ENCODE measurements at places on chromosomes 16 and 17.

GRCh38 chr17:20938988-20939615, 103.7 kb downstream of the USP22 start:
- DNase-seq = no peak

DNA sequence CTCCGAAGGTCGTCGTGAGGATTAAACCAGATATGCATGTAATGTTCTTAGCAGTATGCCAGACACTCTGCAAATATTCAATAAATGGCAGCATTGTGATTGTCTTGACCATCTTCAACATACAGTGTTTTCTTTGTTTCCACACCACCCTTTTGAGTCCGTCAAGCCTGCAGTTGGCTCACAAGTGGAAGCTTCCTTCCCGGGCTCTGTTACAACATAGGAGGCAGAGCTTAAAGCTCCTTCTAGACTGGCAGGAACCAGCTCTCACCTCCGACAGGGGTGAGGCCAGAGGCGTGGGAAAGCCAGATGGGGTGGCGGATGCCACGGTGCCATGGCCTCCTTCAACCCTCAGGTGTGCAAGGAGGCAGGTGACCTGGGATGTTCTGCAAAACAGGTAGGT, 138.3 kb downstream of the FOXL1 start:
- DNase-seq = no peak

GRCh38 chr17:36600936-36601302, 464 bp upstream of the MRM1 start:
- peak; percentile 76 for DNase-seq

- no peak for DNase-seq
These were observed 50.8 kb upstream of the MAF start for GRCh38 chr16:79651363-79651762.

DNA sequence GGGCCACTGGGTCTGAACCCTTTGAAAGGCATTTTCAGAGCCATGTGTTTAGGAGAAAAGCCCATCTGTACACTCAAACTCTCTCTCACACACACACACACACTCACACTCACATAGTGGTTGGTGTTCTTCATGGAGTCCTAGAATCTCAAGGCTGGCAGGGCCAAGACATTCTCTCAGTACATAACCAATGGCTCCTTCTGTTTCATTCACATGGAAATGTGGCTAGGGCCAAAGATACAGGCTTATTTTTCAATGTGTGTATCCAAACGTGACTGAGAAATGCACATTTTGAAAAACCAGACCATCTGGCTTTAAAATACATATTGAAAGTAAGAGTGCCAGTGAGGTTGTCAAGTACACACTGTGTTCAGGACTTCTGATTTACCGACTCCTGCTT, 59.0 kb upstream of the SALL1 start:
- DNase-seq = no peak

DNA sequence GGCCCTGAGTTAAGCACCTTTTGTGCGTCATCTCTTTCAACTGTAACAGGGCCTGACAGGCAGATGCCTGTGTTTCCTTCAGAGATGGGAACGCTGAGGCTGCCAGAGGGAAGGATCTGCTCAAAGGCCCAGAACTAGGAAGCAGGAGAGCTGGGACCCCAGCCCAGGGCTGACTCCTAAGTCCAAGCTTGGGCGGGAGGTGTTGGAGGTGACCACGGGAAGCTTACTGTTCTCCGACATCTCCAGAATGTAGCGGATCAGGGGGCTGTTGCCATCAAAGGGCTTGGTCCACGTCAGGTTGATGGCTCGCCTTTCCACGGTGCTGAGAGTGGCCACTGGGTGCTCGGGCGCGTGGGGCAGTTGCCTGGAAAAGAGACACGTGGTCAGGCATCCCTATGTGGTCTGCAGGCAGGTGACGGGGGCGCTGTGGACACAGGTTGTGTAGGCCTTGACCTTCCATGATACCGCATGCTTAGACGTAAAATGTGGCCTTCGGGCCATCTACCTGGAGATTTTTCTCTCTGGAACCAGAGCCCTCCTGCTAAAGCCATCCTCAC, 111.4 kb upstream of the CDC42EP4 start:
- no peak for DNase-seq

- no peak for DNase-seq
These were observed 4.5 kb upstream of the IRX3 start for GRCh38 chr16:54290833-54291655.

DNA sequence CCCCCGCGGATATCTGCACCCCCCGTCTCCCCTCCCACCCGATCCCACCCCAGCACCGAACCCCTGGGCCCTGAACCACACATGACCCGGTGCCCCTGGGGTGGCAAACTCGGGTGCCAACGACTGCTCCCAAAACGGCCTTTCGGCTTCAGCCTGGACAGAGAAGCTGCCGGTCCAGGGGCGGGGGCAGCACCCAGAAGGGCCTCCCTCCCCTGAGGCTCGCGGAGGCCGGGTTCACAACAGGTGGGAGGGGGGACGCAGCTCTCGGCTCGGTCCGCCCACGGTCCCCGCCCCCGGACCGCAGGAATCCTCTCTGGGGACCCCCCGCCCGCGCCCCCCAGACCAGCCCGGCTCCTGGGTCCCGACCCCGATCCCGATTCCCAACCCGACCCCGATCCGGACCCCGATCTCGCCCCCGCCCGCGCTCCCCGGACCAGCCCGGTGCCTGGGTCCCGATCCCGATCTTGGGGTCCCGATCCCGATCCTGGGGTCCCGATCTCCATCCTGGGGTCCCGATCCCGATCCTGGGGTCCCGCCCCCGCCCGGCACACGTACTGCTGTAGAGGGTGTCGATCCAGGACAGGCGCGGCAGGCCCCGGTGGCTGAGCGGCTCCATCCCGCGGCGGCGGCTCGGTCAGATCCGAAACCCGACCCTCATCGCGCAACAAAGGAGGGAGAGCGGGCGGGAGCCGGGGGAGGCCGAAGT, 516 bp downstream of the ABR start:
- DNase-seq = no peak

DNA sequence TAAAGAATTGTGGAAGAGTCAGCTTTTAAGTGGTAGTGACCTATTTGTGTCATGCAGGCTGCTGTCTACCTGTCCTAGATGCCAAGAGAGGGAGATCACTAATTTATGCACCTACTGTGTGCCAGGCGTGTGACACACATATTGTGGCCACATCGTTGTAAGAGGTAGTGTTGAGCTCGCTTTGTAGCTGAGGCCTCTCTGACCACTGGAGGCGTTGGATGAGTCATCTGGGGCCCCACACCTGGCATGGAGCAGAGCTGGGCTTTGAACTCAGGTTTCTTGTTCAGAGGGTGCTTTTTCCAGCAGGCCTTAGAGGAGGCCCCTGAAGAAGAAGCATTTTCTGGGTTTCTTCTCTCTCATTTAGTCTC, 52.3 kb upstream of the LGALS9 start:
- peak; percentile 71 for DNase-seq

DNA sequence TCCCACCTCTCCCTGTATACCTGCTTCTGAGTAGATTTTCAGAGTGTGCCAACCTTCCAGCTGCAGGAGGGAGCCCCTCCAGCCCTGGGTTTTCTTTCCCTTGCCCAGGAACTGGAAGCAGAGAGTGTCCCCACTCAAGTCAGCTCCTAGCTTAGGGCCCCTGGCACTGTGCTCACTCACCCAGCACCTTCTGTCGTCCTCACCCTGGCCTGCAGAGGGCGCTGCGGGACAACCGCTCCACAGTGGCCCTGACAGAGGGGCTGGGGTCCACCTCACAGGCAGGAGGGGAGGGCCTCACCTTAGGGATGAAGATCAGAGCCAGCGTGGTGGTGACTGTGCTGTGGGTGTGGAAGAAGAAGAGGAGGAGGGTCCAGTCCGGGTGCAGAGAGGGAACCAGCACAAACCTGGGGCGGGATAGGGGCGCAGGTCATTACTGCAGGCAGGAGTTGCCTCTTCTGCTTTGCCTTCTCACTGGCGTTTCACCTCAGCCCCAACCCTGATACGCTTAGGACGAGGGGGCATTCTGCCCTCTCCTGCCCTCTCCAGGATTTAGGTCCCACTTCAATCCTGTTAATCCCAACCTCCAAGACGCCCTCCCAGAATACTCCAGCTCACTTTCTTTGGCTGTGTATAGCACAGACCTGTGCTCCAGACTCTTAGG, 10.0 kb downstream of the GPR179 start:
- DNase-seq = peak; percentile 64

DNA sequence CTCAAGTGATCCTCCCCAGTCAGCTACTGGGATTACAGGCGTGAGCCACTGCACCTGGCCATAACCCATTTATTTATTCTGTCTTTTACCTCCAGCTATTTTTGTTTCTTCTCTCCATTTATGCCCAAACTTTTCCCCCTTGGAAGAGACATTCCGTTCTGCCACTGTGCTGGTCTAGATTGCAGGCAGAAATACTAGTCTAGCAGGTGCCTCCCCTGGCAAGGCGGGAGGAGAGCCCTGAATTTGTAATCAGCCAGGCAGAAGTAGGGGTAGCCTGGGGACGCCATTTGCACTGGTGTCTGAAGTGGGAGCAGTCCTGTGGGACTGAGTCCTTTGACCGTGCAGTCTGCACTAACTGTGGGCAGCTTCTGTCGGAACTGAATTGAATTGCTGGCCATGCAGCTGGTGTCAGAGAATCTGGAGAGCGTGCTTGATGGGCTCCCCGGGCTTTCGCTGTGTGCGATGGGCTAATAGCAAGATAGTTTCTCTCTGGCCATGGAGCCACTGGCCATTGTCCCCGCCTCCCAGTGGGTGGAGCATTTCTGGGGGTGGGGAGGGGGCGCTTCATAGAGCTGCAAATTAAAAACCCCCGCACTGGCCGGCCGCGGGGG, 31.5 kb upstream of the LITAF start:
- no peak for DNase-seq

DNA sequence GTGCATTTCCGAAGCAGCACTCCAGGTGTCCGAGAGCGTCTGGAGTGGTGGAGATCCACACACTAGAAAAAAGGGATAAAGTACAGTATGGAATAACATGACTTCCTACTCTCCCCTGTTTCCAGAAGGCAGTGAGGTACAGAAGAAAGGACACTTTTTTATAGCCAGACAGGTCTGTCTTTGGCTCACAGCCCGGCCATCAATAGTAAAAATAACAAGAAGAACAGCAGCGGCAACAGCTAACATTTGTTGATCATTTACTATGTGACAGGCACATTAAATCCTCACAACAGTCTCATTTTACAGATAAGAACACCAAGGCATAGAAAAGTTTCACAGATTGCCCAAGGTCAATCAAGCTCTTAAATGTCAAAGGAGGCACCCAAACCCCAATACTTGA, 16.2 kb downstream of the DYNLRB2 start:
- no peak for DNase-seq

DNA sequence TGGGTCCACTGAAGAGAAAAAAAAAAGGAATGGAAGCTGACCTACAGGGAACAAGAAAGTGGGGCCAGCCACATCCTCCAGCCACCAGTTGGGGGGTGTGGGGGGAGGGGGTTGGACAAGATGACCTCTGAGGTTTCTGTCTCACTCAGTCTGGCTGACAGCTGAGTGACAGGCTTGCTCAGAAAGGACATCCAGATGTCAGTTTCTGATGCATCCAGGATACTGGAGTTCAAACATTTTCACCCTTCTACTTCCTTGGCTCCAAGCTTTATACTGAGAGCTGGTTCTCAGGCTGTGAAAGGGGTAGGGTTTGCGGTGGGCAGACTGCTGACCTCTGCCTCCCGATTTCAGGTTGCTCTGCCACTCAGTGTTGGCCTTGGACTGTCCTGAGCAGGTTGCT, 2178.3 kb downstream of the TP53TG3F start:
- DNase-seq = no peak

- DNase-seq = no peak
These were observed 142.3 kb downstream of the ABCC12 start for GRCh38 chr16:48013491-48013901.

- DNase-seq = peak; percentile 51
These were observed 1.2 kb upstream of the TCAP start for GRCh38 chr17:39663688-39664580.

GRCh38 chr16:75317101-75317522, 65.7 kb upstream of the BCAR1 start:
- DNase-seq = no peak

DNA sequence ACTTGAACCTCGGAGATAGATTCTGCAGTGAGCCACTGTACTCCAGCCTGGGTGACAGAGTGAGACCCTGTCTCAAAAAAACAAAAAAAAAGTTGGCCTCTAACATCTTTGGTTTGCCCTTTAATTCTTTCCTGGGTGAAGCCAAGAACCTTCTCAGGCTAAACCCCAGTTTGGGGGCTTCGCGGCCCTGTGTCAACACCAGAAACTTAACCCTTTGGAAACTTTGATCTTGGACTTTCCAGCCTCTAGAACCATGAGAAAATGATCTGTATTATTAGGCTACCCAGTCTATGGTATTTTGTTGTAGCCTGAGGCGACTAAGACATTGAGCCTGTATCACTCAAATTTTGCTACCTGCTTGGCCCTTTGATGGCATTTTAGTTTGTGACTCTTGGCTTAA, 86.2 kb downstream of the CDC27 start:
- DNase-seq = no peak

GRCh38 chr17:79938336-79939093, 97.2 kb downstream of the TBC1D16 start:
- DNase-seq = no peak

GRCh38 chr16:51629576-51629975, 478.5 kb upstream of the SALL1 start:
- no peak for DNase-seq

GRCh38 chr17:62923258-62924150, 42.5 kb upstream of the TANC2 start:
- no peak for DNase-seq

DNA sequence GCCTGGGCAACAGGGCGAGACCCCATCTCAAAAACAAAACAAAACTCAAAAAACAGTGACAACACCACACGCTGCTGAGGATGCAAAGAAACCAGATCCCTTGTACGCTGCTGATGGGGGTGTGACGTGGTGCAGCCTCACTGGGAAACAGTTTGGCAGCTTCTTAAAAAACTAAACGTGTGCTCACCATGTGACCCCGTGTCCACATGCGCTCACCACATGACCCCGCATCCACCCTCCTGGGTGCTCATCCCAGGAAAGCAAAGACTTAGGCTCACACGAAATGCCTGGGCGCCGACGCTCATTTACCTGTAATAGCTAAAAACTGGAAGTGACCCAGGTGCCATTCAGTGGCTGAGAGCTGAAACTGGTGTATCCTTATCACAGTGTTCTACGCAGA, 19.9 kb upstream of the RPL13 start:
- no peak for DNase-seq

DNA sequence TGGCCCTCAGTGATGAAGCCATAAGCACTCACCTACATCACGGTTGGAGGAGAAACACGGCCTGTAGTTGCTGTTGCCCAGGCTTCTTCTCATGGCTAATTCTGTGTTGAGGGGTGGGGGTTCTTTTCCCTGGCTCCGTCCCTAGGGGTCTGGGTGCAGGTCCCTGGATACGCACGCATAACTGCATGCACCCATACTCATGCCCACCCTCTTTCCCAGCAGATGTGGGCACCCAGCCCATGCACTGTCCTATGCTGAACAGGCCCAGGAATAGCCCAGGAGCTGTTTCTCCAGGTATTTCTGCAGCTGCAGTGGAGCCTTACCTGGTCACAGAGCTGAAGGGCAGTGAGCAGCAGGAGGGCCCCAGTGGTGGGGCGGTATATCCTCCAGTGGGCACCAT, 18.1 kb downstream of the ST6GALNAC1 start:
- DNase-seq = no peak
